Glutamatergic neuron (in vitro differentiated cells): ENCODE measurements at places on chromosomes 3 and 15.

GRCh38 chr3:198079771-198080520 is 119.9 kb downstream of the LMLN start:
- DNase-seq = peak; percentile 31
- H3K4me3 ChIP-seq = peak overlapping the region; percentile 83
- peaks cover 11% of the 10 kb centered on the region for H3K27me3 ChIP-seq
- no peaks in the 10 kb centered on the region for H3K36me3 ChIP-seq
- no peak overlapping the region for H3K27ac ChIP-seq

- H3K4me3 ChIP-seq = no peak overlapping the region
- H3K27ac ChIP-seq = no peak overlapping the region
- no peaks in the 10 kb centered on the region for H3K36me3 ChIP-seq
- DNase-seq = no peak
These were observed 43.9 kb upstream of the BHLHE40 start for GRCh38 chr3:4935347-4935746.

GRCh38 chr3:148975696-148976095 is 15.6 kb upstream of the GYG1 start:
- peaks cover 9% of the 10 kb centered on the region for H3K36me3 ChIP-seq
- peaks cover 7% of the 10 kb centered on the region for H3K4me1 ChIP-seq
- peaks cover under 1% of the 10 kb centered on the region for H3K27me3 ChIP-seq
- no peak for DNase-seq

- peaks cover 1% of the 10 kb centered on the region for H3K36me3 ChIP-seq
- peaks cover 11% of the 10 kb centered on the region for H3K4me1 ChIP-seq
- no peak overlapping the region for H3K27ac ChIP-seq
- H3K27me3 ChIP-seq = peaks cover 3% of the 10 kb centered on the region
These were observed 76.7 kb downstream of the FLNB start for GRCh38 chr3:58084788-58085543.

DNA sequence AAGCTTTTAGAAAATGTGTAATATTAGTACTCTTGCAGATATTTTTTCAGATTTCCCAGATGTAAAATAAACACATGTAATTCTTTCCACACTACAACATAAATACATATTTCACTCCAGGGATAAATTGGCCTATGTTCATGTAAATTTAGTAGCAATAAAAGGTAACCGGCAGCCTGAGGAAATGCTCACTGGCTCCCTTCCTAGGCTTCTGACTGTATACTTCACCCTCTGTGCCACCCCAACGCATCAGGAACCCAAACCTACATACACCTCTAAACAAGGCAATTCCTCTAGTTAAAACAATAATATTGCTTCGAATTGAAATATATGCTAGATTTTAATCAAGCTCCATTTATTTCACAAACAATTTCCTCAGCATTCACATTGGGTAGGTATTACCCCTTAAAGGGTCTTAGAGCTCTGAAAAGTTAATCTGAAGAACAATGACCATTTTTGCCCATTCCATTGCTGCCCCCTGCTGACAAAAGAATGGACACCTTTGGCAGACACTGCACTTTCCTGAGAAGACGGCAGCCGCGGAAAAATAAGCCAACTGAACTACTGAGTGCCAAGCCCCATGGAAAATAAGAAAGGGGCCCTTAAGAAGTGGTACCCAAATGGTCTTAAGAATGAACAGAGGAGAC is 212.5 kb downstream of the OSBPL10 start:
- H3K4me3 ChIP-seq = no peak overlapping the region
- no peaks in the 10 kb centered on the region for H3K4me1 ChIP-seq
- no peaks in the 10 kb centered on the region for H3K27me3 ChIP-seq
- no peaks in the 10 kb centered on the region for H3K36me3 ChIP-seq
- DNase-seq = peak; percentile 52
- H3K27ac ChIP-seq = no peak overlapping the region

DNA sequence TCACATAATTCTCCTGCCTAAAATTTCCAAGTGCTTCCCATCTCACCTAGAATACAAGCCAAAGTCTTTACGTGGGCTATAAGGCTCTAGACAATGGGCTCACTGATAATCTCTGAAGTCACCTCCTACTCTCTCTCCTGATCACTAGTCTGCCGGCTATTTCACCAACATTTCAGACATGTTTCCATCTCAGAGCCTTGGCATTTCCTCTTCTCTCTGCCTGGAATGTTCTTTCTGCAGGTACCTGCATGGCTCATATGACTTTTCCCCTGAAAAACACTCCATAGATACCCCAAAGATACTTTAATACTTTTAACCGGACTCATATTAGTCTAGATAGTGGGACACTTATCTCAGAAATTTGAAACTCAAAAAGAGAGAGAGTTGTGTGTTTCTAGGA is 32.7 kb downstream of the CD200 start:
- H3K4me1 ChIP-seq = no peaks in the 10 kb centered on the region
- H3K36me3 ChIP-seq = no peaks in the 10 kb centered on the region
- no peak for DNase-seq
- no peaks in the 10 kb centered on the region for H3K27me3 ChIP-seq
- H3K4me3 ChIP-seq = no peak overlapping the region
- H3K27ac ChIP-seq = no peak overlapping the region
